ENCODE measurements at places on chromosomes 16 and 17. TPM values are rescaled to one million over a fixed set of nuclear protein-coding genes. Genes with fewer than 3 reads are reported as not detected.

MRPS7 gene
- 89.2 TPM for total RNA-seq

DCXR gene
- total RNA-seq, result 119 TPM

CBLN1 gene
- not detected for total RNA-seq

RTN4RL1 gene
- 0.10 TPM for total RNA-seq

SEPTIN12 gene
- total RNA-seq, result not detected

TM4SF5 gene
- not detected for total RNA-seq

LLGL2 gene
- total RNA-seq, result 6.3 TPM

TNP2 gene
- not detected for total RNA-seq

FOXO3B gene
- 1.3 TPM for total RNA-seq

TTLL6 gene
- not detected for total RNA-seq
